CMK (cell line): ENCODE measurements at places on chromosomes 3 and 15.

DNA sequence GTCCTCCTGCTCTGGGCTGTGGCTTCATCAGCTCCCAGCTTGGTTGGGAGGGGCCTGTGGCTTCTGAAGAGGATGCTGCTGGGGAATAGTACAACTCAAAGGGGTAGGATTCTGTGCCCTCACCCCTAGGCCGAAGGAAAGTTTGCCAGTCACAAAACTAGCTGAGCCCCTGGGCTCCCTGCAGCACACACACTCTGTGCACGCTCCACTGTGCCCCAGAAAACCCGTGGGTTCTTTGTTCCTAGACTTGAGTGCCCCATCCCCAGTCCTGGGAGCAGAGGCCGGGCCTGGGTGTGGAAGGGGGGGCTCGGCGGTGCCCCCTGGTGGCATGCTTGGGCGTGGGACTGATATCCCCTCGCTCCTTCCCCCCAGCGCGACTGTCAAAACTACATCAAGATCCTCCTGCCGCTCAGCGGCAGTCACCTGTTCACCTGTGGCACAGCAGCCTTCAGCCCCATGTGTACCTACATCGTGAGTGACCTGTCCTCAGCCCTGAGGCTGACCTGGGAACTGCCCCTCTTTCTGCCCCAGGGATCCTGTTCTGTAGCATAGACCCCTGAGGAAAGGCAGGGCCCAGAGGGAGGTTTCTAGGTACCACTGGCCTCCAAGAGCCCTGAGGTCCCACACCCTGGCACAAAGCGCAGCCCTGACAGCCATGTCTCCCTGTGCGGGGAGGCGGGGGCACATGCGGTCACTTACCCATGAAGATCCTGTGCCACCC, 14.2 kb downstream of the CIB1 start:
- peak; percentile 26 for DNase-seq

GRCh38 chr15:88745696-88746095, 57.5 kb upstream of the ACAN start:
- DNase-seq = no peak

- no peak for DNase-seq
These were observed 122.3 kb upstream of the NR2E3 start for GRCh38 chr15:71687902-71688508.

DNA sequence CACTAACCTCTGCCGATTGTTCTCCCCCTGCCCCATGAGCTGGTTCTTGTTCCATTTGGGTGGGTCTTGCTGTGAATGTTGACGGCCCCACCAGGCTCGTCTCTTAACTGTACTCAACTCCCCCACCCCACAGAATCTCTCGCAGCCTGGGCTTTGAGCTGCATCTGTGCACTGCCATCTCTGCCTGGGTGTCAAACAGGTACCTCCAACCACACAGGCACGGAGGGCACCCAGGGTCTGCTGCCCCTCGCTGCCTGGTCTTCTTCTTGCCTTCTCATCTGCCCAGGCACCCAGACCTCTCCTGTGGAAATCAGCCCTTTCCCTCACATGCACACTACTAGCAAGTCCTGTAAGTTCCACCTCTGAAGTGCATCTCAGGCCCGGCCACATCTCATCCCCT, 10.1 kb downstream of the TLR9 start:
- no peak for DNase-seq

- DNase-seq = no peak
These were observed 179.1 kb upstream of the RGMA start for GRCh38 chr15:93268066-93268465.

- DNase-seq = no peak
These were observed 1160.5 kb downstream of the IGSF11 start for GRCh38 chr3:117874028-117874690.

- DNase-seq = no peak
These were observed 80.2 kb upstream of the ACP3 start for GRCh38 chr3:132236701-132237651.

- DNase-seq = no peak
These were observed 313.4 kb upstream of the RASGRP1 start for GRCh38 chr15:38878026-38878425.

DNA sequence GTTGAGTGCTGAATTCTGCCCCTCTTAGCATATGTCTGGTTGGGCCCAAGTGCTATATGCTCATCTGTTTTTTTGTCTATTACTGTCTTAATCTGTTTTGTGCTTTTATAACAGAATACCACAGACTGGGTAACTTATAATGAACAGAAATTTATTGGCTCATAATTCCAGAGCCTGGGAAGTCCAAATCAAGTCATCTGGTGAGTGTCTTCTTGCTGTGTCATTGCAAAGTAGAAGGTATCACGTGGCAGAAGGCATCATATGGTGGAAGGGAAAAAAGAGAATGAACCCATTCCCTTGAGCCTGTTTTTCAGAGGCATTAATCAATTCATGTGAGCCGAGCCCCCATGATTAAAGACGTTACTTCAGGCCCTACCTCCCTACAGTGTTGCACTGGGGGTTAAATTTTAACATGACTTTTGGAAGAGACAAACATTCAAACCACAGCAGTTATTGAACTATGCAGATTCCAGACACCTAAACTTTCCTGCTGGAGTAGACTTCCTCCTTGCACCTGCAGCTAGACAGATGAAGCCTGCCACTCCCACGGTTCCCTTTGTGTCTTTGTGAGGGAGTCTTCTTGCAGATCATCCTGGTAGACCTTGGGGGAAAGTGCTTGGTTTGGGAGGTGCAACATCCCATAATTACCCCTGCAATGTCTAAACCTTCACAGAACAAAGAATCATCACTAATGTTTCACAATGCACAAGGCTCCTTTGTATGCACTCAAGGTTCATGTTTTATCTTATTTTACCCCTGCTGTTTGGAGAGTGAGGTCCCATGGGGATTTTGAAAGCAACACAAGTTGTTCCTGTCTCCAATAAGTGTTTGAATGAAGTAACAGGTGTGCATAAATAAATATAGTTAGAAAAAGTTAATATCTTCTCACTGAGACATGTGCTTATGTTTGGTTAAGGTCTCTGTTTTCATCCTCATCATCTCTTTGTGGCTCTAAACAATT, 64.7 kb upstream of the XCR1 start:
- no peak for DNase-seq

DNA sequence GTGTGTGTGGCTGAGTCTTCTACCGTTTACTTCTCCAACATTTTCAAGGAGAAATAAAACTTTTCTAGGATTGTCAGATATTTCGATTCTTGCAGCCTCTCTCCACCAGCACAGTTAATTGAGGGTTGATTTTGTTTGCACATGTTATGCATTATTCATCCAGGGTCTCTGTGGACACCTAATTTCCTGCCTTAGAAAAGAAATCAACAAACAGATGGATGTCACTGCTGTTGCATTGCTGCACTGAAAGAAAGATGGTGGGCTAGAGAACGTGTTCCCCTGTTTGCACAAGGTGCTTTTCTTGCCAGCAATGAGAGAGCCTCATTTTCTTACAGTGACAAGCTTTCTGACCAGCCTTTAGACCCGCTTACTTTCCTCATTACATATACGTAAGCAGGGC, 150.0 kb downstream of the CLSTN2 start:
- DNase-seq = no peak

DNA sequence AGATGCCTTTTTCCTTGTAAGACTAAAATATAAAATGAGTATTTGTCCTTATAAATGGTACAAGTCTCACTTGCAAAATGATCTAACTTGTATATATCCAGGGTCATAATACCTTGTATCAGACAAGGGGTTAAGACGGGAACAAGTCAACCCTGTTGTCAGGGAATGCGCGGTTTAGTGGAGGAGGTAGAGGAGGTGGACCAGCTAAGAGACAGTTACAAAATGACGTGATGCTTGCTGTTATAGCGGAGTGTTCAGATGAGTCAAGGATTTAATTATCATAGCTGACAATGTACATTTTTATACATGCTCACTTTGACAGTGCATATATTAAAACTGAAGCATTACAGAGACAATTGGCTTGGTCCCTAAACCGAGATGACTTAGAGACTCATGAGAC, 26.8 kb upstream of the KLHL25 start:
- no peak for DNase-seq

- DNase-seq = no peak
These were observed 20.6 kb downstream of the LRRK1 start for GRCh38 chr15:100939791-100940190.

DNA sequence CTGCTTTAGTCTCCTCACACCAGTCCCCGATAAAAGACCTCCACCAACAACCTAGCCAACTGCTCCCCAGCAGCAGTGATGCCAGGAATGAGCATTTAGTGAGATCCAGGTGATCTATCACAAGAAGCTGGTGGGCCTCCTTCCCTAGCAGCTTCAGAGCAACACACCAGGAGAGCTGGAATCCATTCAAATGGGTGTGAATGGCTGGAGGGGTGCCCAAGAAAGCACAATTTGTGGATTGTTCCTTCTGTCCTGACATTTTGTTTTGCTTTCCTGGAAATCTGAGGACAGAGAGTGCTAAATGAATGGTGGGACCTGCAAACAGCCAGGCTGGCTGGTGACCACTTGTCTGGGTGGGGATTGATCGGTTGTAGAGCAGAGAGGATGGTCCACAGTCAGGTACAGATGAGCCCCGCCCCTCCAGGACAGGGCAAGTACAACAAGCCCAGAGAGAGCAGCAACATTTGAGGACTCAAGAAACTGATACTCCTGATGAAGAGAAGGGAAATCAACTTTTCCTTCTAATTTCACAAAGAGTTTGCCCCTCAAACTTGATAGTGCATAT, 316.8 kb downstream of the VPS13C start:
- no peak for DNase-seq

GRCh38 chr3:39879581-39879980, 70.2 kb downstream of the MYRIP start:
- no peak for DNase-seq

DNA sequence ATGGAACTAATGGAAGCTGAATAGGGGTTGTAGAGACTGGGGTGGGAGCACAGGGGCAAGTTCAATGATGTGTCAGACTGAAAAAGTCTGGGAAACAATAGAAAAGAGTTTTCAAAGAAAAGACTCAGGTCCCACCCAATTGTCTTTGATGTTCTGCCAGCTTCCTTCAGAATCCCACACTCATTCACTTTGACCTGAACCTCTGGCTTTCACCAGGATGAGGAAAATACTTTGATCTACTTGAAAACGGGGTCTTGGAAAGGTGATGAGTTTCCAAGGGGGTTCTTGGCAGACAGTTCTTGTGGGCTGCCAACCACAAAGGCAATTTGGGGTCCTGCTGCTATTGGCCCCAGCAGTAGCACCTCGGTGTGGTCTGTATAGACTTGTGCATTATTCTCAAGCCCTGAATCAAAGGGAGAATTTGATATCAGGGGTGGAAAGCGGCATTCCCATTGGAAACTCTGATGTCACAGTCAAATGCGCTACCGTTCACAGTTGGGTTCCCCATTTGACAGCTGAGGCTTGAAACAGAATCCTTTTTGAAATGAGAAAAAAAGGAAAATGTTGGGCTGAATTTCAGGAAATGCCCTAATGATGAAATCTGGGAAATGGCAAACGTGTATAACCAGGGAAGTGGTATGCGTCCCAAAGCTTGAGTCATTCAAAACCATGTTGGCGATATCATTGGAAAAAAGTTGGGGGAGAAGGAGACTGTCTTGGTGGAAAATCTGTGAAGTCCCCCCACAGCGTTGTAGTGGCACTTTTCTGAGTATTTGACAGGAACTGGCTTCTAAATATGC, 229.2 kb upstream of the LRTM1 start:
- DNase-seq = no peak

GRCh38 chr3:122962149-122962548, 65.4 kb downstream of the SEMA5B start:
- DNase-seq = no peak

DNA sequence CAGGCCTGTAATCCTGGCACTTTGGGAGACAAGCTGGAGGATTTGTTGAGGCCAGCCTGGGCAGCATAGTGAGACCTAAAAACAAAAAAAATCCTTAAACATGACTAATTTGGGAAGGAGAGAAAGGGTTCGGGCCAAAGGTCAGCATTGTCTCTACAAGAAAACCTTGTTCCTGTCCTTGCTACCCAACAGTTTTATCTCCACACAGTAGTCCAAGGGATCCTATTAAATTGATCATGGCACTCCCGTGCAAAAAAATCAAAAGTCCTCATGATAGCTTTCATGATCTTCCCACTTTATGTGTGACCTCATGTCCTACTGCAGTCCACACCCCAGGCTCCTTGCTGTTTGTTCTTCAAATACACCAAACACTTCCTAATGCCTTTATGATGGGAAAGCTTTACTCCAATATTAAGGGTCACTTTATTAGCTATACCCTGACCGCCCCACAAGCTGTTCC, 4.2 kb downstream of the RPL15 start:
- no peak for DNase-seq

DNA sequence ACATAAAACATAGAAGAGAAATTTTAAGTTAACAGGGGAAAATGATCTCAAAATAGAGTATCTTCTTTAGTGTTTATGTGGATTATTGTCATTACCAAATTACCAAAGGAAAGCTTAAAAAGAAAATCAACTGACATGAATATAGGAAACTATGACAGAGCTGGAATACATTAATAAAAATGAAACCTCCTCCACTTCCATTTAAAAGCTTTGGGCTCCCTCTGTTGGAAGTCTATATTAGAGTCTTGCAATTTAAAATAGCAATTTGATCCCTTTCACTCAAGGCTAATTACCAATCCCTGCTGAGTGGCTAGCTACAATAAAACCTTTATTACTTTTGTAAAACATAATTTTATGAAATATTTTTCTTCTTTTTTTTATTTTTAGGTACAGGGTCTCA, 61.4 kb upstream of the IMPG2 start:
- no peak for DNase-seq

DNA sequence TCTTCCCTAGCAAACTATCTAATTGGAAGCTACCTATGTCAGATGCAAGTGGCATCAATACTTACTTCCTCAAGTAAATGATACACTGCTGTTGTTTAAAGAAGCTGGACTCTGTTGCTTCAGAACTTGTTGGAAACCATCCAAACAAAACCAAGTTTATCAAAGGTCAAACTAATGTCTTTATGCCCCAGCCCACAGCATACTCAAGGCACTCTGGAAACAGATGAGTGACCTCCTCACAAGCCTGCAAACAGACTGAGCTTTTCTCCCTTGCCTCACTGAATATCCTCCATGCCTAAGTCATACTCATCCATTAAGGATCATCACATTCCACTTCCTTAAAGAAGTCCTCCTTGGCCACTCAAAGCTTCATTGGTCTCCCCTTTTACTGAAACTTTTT, 107.4 kb upstream of the ACP3 start:
- no peak for DNase-seq

DNA sequence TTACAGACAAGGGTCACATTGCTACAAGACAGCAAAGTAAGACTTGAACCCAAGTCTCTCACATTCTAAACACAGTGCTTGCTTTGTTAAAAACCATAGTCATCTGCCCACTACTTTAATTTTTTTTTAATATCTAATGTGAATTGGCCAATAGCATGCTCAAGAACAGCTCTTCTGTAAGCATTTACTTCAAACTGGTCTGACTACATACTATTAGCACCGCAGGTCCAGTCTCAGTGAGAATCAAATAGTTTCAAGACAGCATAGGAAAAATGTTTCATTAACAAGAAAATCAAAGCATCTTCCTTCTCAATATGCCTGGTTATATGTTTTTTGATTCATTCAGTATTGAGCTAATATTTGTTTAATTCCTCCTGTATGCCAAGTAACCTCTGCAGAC, 419.9 kb downstream of the ERC2 start:
- DNase-seq = no peak
